ENCODE measurements at places on chromosomes 13 and 19.
A peak's percentile ranks its signal among the peaks of the same experiment; 100 is the strongest.

GRCh38 chr19:1366899-1367870 lies 16.5 kb upstream of the NDUFS7 start:
- DNase-seq: no peak

GRCh38 chr13:26820871-26821270 lies 60.3 kb upstream of the GPR12 start:
- DNase-seq: peak; percentile 0

- no peak for DNase-seq
These were observed 1.6 kb downstream of the TNFSF9 start for GRCh38 chr19:6532244-6532999.

- DNase-seq: no peak
These were observed 964 bp downstream of the KHSRP start for GRCh38 chr19:6423499-6424194.

- DNase-seq: no peak
These were observed 49.4 kb upstream of the IPO5 start for GRCh38 chr13:97904059-97904458.

DNA sequence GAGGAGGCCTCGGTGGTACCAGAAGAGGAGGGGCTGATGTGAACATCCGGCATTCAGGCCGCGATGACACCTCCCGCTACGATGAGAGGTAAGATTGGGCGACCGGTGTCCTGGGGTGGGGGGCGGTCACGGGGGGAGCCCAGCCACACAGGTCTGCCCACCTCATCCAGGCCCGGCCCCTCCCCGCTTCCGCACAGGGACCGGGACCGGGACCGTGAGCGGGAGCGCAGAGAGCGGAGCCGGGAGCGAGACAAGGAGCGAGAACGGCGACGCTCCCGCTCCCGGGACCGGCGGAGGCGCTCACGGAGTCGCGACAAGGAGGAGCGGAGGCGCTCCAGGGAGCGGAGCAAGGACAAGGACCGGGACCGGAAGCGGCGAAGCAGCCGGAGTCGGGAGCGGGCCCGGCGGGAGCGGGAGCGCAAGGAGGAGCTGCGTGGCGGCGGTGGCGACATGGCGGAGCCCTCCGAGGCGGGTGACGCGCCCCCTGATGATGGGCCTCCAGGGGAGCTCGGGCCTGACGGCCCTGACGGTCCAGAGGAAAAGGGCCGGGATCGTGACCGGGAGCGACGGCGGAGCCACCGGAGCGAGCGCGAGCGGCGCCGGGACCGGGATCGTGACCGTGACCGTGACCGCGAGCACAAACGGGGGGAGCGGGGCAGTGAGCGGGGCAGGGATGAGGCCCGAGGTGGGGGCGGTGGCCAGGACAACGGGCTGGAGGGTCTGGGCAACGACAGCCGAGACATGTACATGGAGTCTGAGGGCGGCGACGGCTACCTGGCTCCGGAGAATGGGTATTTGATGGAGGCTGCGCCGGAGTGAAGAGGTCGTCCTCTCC lies 6.3 kb upstream of the LIN7B start:
- DNase-seq: no peak

GRCh38 chr19:17073869-17074633 lies 1.2 kb downstream of the HAUS8 start:
- DNase-seq: no peak
